ENCODE measurements at places on chromosomes 13 and 19.

DNA sequence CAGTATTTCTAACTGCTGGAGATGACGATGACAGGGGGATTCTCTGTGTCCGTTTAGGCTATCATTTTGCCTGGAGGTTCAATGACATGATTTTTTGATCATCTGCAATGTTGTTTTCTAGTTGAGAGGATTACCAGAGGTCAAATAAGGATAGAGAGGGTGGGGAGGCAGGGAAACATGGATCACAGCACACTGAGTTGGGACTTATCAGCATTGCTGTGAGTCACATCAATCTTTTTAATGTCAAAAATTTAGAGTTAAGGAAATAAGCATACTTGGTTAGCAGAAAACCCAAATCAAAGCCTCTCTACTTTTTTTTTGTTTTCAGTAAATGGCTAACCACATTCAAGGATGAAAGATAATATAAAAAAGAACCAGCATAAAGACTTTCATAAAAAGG is 43.0 kb upstream of the CSNK1A1L start:
- no peak for DNase-seq

DNA sequence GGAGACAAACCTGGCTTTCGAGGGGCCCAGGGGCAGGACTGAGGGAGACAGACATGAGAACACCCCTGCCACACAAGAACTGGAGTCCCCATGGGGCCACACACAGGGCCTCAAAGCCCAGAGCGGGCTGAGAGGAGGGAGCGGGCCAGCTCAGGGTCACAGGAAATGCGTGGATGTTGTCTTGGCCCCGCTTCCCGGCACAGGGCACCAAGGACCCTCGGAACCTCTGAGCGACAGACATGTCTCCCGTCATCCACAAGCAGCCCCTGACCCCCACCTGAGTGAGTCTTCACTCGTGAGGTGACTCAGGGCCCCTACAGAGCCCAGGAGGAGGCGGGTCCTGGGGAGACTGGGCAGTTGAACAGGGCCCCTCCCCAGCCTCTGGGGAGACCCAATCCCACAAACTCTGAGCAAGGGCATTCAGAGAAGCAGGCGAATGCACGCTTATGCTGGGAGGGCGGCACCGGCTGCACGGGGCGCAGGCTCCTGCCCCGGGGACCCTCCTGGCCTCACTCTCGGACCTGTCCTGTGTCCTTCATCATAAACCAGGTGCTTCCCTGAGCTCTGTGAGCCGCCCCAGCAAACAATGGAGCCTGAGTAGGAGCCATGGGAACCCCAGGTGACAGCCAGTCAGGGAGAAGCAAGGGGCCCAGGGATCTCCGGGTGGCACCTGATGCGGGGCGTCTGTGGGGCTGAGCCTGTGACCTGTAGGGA is 20.1 kb downstream of the SGTA start:
- no peak for DNase-seq

DNA sequence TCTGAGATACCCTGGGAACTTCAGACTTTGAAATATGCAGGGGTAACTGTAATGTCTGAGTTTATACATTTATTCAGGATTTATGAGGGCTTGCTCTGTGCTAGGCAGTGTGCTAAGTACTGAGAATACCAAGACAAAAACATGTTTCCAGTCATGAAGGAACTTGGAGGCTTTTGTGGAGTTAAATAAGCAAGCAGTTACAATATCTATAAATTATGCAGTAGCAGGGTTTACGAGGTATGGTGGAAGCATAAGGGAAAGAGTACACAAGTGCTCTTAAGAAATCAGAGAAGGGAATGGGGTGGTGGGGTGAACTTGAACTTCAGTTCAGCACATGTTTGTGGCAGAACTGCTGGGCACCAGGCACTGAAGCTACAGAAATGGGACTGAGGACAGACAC is 28.0 kb downstream of the MAB21L1 start:
- no peak for DNase-seq

DNA sequence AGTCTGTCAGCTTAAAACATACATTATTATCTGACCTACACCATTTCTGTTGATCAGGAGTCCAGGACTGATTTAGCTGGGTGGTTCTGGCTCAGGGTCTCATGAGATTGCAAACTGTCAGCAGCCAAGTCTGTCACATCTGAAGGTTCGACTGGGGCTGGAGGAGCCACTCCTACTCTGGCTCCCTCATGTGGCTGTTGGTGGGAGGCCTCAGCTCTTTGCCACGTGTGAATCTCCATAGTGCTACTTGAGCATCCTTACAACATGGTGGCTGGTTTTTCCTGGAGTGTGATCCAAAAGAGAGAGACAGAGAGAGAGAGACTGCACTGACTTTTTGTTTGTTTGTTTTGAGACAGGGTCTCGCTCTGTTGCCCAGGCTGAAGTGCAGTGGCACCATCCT is 63.6 kb upstream of the NFIC start:
- DNase-seq, result no peak

DNA sequence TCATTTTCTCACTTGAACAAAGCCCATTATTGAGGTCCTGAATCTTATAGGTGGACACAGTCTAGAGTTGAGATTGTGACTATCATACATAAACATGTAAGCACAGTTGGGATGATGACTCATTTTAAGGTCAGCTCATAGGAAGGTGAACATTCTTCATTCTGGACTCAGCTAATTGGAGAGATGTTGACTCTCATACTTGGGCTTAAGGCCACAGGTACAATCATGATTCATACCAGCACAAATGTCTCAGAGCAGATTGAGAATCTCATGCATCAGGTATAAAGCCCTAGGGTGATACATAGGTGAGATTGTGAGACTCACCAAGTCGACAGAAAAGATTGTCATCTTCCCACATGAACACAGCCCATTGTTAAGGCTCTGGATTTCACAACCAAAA is 62.3 kb upstream of the ZNF724 start:
- DNase-seq, result no peak

GRCh38 chr13:103618151-103618550 is 551.9 kb upstream of the SLC10A2 start:
- DNase-seq, result no peak

- DNase-seq, result peak; percentile 9
These were observed 30.1 kb downstream of the SCEL start for GRCh38 chr13:77565635-77566034.

- no peak for DNase-seq
These were observed 79.1 kb downstream of the ABCC4 start for GRCh38 chr13:95221971-95222732.

GRCh38 chr13:95411428-95412040 is 110.3 kb upstream of the ABCC4 start:
- no peak for DNase-seq

- DNase-seq, result no peak
These were observed 16.1 kb upstream of the NANOS3 start for GRCh38 chr19:13860679-13861391.

GRCh38 chr19:51546107-51546649 is 14.7 kb upstream of the SIGLEC6 start:
- DNase-seq, result no peak

DNA sequence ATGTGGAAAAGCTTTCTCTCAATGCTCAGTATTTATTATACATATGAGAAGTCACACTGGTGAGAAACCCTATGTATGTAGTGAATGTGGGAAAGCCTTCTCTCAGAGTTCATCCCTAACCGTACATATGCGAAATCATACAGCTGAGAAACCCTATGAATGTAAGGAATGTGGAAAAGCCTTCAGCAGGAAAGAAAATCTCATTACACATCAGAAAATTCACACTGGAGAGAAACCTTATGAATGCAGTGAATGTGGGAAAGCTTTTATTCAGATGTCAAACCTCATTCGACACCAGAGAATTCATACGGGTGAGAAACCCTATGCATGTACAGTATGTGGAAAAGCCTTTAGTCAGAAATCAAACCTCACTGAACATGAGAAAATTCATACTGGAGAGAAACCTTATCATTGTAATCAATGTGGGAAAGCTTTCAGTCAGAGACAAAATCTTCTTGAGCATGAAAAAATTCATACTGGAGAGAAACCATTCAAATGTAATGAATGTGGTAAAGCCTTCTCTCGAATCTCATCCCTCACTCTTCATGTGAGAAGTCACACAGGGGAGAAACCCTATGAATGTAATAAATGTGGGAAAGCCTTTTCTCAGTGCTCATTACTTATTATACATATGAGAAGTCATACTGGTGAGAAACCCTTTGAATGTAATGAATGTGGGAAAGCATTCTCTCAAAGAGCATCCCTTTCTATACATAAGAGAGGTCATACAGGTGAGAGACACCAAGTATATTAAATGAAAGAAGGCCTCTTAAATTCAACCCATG is 34.4 kb downstream of the ZNF568 start:
- no peak for DNase-seq

GRCh38 chr13:108769213-108770070 is 140.0 kb downstream of the MYO16 start:
- no peak for DNase-seq

DNA sequence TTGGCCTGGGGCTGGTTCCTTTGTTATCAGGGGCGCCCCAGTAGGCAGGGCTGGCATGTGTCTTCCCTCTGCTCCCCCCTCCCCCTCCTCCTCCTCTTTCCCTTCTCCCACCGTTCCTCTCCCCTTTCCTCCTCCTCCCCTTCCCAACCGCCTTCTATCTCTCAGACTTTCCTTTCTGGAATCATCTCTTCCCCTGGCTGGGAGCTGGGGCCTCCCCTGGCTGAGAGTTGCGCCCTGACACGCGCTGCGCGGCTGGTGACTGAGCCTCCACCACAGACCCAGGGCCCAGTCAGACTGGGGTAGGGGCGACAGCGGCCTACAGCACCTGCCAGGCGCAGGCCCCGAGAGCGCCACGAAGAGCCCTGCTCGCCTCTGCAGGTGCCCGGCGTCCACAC is 2.8 kb downstream of the PNMA8B start:
- no peak for DNase-seq

- no peak for DNase-seq
These were observed 1646.2 kb upstream of the SPRY2 start for GRCh38 chr13:81987159-81987558.

DNA sequence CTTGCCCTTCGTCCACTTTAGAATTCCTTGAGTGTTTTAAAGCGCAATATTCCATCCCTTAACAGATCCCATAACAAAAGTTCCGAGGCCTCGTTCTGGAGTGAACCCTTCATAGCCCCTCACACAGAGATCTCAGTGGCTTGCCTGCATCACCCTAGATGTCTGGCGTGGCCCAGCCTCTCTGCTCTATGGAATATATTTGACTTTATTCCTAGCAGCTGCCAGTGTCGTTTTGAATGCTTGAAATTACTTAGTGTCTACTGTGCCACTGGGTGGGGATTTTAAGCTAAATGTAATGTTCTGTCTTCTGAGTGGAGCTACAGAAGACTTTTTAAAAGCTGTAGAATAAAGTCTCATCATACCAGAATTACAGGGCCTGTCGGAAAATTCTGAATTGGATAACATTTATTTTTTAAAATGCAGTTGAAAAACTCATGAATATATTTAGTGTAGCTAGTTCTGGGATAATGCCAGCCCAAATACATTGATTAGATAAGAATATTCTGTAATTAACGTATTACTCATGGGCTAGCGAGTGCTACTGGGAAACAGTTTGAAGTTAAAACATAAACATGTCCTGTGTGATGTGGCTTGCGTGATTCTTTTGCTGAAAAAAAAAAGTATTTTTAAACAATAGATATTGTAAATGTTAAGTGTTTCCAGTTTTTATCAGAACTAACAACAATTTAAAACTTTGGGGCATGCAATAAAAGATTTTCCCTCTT is 111.8 kb downstream of the ESD start:
- DNase-seq, result no peak

- DNase-seq, result no peak
These were observed 80.8 kb downstream of the KL start for GRCh38 chr13:33096886-33097605.

- DNase-seq, result no peak
These were observed 15.8 kb downstream of the TCF3 start for GRCh38 chr19:1636325-1637236.

GRCh38 chr13:51728275-51728673 is 75.7 kb downstream of the DHRS12 start:
- no peak for DNase-seq

GRCh38 chr13:40470660-40471059 is 195.8 kb downstream of the FOXO1 start:
- DNase-seq, result no peak

DNA sequence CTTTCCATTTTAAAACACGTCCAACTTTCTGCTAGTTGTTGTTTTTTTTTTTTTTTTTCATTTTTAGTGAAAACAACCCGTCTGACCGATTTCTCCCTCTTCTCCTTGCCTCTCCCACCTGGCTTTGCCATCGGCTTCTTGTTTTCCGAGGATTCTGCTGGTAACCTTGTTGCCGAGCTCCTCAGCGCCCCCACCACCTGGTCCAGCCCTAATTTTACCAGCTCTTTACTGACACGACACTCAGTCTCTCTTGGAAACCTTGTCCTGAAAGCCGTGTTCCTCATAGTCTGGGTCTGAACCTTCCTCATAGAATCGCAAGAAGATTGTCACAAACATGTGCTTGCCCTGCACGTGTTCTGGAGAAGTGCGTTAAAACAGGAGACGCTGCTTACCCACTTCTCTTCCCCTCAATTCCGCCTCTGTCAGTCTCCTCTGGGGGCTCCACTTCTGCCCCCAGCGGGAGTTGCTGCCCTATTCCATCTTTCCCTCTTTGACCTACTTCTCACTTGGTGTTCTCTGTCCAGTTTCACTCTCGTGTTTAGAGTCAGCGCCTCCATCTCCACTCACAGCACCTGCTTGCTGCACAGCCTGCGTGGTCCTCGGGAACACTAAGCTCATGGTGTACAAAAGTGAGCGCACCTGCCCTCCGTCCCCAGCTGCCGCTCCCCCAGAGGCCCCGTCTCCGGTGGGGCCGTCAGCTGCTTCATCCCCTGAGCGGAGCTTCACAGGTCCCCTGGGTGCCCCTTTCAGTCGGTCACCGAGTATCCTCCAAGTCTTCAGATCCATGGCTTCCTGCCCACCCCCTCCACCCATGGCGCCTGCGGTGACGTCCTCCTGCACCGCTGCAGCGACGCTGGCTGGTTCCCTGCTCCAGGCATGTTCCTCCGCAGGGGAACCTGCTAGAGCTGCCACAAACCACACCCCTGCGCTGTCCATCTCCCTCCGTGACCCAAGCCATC is 65.1 kb downstream of the TM9SF2 start:
- DNase-seq, result no peak

DNA sequence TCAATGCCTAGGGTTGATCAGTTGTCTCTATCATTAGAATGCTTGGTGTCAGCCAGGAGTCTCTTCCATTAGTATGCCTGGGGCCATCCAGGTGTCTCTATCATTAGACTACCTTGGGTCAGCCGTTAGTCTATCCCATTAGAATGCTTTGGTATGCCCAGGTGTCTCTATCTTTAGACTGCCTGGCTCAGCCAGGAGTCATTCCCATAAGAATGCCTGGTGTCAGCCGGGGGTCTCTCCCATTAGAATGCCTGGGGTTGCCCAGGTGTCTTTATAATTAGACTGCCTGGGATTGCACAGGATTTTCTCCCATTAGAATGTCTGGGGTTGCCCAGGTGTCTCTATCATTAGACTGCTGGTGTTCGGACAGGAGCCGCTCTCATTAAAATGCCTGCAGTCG is 1442.9 kb downstream of the UQCRFS1 start:
- no peak for DNase-seq

DNA sequence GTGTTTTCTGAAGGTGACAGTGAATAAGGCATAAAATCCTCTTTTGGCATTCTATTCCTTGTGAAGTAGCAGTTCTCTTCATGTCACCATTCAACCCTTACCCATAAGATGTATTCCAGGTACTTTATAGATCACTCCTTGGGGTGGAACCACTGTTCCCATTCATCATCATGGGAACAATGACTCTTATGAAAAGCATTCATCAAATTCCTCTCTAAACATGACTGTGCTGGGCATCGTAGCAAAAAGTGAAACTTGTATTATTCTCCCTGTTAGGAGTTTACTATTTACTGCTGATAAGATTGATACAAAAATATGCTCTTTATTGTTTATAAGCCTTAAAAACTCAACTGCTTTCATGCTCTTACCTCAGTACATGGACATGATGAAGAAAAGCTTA is 793.4 kb downstream of the LIG4 start:
- DNase-seq, result no peak

Data from retina (tissue), 1 donor.